KG1 (cell line): ENCODE measurements at places on chromosomes 6 and 20.

GRCh38 chr6:26552640-26553188 lies 14.5 kb downstream of the HMGN4 start:
- no peak for DNase-seq

- DNase-seq: no peak
Measured at GRCh38 chr6:147841547-147842148, 333.2 kb downstream of the SAMD5 start.

DNA sequence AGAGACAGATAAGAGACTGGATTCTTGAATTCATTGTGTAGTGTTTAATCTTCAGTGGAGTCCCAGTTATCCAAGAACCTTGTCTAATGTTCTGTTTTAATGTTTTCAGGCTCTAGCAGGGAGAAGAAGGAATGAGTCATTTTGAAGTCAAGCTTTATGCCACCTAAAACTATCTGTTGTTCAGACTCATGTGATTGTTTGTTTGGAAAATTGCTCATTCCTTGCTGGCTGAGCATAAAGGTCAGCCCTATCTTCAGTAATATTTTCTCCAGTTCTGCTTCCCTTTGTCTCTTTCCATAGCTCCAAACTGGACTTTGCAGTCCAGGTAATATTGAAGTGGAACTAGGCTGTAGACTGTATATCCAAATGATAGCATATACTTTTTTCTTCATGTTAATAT lies 34.2 kb downstream of the CLVS2 start:
- no peak for DNase-seq

- DNase-seq: no peak
Measured at GRCh38 chr20:3011752-3012151, 31.7 kb upstream of the GNRH2 start.

- DNase-seq: no peak
Measured at GRCh38 chr6:102885165-102885564, 1491.7 kb downstream of the GRIK2 start.

DNA sequence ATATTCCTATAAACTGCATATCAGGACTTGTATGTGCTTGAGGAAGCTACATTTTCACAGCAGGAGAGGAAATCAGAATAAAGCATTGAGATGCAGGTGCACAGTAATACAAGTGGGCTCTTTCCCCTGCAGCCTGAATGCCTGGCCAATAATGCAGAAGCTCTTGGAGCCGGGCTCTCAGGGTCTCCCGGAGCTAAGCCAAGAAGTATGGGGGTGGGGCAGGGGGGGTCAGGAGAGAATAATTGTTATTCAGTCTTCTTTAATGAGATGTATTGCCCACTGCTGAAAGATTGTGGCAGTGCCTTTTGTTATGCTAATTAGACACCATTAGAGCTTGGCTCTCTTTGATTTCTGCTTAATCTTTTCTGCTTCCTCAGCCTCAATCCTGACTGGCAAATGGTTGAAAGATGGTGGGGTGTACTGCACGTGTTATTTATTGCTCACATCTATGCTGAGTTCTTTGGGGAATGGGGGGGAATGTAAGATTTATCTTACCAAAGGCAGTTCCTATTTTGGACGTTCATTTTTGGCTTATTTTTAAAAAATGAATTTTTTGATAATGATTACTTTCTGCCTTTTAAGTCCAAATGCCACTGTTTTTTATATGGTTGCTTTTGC lies 407.6 kb upstream of the SOX4 start:
- no peak for DNase-seq

DNA sequence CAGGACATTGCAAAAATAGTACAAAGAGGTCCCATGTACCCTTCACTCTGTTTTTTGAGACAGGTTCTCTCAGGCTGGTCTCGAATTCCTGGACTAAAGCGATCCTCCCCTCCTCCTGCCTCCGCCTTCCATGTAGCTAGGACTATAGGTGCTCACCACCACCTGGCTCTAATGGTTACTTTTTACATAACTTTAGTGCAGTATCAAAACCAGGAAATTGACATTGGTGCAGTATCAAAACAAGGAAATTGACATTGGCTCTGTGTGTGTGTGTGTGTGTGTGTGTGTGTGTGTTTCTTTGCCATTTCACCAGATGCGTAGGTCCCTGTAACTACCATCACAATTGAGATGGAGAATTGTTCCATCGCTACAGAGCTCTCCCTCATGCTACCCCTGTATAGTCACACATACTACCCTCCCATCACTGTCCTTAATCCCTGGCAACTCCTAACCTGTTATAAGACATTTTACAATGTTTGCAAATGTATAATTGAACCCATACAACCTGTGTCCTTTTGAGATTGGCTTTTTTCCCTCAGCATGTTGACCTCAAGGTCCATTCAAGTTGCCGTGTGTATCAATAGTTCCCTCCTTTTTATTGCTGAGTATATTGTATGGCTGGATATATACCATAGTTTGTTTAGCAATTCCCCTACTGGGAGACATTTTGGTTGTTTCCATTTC lies 28.3 kb upstream of the RIPOR2 start:
- DNase-seq: no peak

- no peak for DNase-seq
Measured at GRCh38 chr6:42896178-42896719, 16.8 kb downstream of the RPL7L1 start.

DNA sequence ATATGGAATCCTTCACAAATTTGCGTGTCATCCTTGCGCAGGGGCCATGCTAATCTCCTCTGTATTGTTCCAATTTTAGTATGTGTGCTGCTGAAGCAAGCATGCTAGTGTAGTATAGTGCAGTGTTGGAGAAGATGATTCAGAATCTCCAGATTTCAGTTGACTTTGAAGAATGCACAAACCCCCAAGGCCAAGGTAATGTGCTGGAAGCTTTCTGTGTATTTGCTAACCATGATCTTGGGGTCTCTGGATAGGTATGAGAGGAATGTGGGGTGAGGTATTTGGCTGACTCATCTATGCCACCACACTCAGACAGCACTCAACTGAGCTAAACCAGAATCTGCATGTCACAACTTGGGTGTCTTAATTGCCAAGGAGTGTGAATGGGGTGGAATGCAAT lies 42.6 kb upstream of the DEK start:
- no peak for DNase-seq

DNA sequence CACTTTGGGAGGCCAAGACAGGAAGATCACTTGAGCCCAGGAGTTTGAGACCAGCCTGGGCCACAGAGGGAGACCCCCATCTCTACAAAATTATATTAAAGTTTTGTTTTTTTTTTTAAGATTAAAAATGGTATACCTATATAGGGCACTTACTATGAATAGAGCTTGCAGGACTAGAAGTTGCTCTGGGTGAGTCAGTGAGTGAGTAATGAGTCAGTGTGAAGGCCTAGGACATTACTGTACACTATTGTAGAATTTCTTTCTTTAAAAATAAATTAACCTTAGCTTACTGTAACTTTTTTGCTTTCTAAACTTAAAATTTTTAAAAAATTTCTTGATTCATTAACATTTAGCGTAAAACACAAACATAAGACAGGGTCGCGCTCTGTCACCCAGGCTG lies 29.7 kb downstream of the STK35 start:
- no peak for DNase-seq

DNA sequence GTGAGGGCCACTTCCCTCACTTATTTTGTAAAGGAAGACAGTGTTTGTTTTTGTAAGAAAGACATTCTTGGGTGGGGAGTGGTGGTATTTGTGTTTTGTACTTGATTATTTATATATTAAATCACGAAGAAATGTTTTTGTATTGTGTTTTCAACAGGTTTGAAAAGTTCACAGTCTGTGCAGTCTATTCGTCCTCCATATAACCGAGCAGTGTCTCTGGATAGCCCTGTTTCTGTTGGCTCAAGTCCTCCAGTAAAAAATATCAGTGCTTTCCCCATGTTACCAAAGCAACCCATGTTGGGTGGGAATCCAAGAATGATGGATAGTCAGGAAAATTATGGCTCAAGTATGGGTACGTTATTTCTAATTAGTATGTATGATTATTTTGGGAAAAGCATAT lies 137.2 kb downstream of the NCOA3 start:
- no peak for DNase-seq

DNA sequence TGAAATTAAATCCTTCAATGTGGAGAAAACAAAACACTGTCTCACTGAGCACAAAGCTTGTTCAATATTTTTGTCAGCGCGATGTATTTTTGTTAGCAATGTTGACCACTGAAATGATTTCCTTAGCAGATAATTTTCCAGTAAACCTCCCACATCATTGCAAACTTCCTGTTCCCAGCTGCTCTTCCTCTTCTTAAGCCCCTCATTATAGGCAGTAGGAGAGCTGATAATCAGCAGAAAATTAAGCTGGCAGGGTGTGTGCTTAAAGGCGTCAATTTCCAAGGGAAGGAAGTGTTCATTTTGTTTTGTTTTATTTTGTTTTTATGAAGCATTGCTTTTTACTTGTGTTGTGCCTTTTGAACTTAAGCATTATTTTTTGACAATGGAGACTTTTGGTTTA lies 29.1 kb upstream of the TMEM14A start:
- no peak for DNase-seq

DNA sequence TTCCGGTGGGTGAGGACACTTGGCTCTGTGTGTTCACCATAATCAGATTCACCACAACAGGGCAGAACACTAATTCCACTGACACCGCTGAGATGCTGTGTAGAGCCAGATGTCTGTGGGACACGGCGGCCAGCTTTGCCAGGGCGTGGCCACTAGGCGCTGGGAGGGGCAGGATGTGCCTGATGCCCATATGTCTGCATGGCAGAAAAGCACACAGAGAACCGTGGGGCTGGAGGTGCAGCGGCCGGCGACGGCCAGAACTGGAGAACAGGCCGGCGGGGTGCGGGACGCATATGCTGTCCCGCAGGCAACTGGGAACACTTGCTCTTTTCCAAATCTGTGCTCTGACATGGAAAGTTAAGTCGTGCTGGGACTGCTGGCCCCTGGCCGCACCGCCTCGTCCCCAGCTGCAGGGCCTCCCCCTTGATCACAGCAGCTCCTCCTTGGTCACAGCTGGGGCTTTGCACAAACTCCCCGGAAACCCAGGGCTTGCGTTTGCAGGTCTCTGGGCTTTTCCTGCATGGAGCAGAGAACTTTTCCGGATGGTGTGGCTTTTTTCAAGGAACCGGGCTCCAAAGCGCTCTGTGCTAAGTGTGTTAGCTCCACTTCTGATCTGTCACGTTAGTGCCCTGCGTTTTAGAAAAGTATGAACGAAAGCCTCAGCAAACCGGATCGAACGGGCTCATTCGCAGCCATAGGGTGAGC lies 31.1 kb downstream of the NTSR1 start:
- DNase-seq: peak; percentile 76

GRCh38 chr6:15417811-15418210 lies 171.9 kb downstream of the JARID2 start:
- no peak for DNase-seq

GRCh38 chr6:112325444-112325843 lies 21.7 kb upstream of the RFPL4B start:
- DNase-seq: no peak

- DNase-seq: no peak
Measured at GRCh38 chr20:63751471-63752271, 12.1 kb downstream of the SLC2A4RG start.

GRCh38 chr6:105256619-105257018 lies 76.8 kb upstream of the POPDC3 start:
- DNase-seq: no peak

DNA sequence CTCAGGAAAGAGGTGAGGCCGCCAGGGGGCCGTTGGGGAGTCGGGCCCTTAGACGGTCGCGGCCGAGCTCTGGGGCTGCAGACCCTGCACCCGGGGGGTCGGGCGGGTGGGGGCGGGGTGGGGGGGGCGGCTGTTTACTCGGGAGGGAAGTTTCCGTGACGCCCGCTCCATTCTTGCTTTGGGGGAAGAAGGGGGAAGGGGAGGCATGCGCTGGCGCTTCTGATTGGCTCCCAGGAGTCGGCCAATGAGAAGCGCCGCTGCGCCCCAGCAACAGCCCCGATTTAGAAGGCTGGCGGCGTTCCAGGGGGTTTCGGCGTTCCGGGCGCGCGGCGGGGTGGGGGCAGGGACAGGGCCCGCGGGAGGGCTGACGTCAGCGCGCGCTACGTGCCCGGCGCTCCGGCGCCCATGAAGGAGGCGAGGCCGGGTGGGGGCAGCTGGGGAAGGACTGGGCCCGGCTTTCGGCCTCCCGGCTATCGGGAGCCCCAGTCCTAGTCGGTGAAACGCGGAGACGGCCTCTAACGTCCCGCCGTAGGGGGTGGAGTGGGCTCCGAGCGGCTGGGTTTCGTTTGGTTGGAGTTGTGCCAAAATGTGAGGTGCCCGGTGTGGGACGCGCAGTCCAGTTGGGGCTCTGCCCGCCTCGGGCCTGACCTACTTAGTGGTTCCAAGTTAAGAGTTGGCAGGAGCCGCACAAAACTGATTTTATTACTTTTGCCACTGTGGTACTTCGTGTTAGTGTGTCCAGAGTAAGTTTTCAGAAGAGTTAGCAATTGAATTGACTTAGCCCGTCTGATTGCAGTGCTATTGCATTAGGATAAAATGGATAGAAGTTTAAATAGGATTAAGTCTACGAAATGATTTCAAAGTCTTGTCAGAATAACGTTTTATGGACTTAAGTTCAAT lies 1.1 kb downstream of the PNRC1 start:
- DNase-seq: peak; percentile 90

- DNase-seq: no peak
Measured at GRCh38 chr20:62370115-62370806, 3.1 kb upstream of the LAMA5 start.

GRCh38 chr6:4637691-4638433 lies 138.3 kb upstream of the CDYL start:
- DNase-seq: no peak

GRCh38 chr6:166520905-166521834 lies 65.3 kb downstream of the RAMACL start:
- no peak for DNase-seq

DNA sequence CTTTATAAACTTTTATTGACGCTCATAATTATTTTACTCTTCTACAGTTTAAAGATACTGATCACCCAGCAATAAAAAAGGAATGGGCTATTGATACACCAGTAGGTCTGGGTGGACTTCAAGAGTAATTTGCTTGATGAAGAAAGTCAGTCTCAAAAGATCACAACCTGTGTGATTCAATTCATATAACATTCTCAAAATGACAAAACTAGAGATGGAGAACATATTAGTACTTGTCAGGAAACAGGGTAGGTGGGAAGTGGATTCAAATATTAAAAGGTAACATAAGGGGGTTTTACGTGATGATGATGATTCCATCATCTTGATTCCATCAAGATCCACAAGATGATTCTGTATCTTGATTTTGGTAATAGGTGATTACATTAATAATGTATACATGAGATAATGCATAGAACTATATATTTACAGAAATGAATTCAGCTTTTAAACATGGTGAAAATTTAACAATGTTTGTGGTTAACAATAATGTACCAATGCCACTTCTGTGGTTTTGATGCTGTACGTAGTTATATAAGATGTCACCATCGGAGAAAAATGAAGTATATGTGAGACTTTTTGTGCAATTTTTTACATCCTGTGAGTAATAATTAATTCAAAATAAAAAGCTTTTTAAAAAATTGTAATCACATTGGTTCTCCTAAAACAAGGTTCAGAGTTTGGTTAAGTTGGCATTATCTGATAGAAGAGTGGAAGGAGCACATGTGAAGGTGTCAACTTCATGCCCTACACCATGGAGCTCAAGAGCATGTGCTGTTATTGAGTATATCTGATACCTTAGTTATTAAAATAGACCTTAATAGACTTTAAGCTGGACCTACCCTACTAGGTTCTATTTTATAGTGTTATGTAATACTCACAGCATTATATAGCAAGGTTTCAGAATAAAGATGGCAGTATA lies 66.3 kb upstream of the DYNLRB1 start:
- DNase-seq: no peak

- no peak for DNase-seq
Measured at GRCh38 chr6:115602466-115602865, 458.2 kb downstream of the FRK start.
